Daoy (cell line): ENCODE measurements at places on chromosomes 1 and 21. TPM values are rescaled to one million over a fixed set of nuclear protein-coding genes. Genes with fewer than 3 reads are reported as not detected.

GRCh38 chr1:44060830-44061267, 29.6 kb upstream of the SLC6A9 start:
- no peak for DNase-seq

The CFAP141 gene
- total RNA-seq: not detected in 2 replicates

The ACTA1 gene
- total RNA-seq: not detected in 2 replicates

DNA sequence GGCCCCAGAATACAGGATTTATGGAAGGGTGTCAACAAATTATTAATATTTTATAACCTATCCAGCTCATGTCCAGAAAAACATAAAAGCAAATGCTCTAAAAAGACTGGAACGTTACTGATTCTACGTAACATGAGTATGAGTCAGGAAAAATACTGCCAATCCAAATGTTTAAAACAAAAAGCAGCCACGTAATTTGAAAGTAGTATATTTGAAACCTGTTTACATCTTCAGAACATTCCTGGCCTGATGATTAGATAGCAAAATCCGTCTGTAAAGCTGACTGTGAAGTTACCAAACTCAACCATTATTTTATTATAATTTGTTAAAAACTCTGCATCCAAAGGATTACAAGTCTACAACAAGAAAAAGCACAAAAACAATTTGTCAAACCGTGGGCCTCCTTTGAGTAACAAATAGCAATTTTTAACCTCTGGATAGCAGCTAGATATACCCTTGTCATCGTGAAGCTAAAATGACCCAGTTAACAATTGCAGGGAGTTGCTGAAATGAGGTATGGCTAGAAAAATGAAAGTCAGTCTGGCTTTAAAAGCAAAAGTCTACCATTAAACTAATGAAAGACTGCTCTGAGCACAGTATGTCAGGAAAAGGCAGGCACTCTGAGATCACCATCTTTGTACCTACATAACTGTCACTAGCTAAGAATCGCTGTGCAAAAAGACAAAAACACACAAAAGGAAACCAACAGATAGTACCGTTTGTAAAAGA, 1.2 kb downstream of the UBR4 start:
- no peak for DNase-seq

DNA sequence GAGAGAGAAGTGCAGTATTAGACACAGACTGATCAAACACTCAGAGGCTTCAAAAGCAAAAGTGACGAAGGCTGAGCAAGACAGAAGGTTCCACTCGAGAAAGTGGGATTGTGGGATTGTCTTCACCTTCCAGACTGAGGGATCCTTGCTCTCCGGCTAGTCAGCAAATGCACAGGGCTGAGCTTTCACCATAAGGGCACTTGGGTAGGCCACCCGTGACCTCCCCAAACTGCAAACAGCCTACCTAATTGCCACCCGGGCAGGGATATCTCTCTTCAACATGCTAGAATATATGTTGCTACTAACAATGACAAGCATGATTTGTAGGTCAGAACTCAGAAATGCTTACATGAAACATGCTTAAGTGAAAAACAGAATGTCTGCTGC, 35.3 kb upstream of the RIPK4 start:
- no peak for DNase-seq

The ANXA9 gene
- 0.24 TPM in 1 of 2 replicates, not detected in the other for total RNA-seq

DNA sequence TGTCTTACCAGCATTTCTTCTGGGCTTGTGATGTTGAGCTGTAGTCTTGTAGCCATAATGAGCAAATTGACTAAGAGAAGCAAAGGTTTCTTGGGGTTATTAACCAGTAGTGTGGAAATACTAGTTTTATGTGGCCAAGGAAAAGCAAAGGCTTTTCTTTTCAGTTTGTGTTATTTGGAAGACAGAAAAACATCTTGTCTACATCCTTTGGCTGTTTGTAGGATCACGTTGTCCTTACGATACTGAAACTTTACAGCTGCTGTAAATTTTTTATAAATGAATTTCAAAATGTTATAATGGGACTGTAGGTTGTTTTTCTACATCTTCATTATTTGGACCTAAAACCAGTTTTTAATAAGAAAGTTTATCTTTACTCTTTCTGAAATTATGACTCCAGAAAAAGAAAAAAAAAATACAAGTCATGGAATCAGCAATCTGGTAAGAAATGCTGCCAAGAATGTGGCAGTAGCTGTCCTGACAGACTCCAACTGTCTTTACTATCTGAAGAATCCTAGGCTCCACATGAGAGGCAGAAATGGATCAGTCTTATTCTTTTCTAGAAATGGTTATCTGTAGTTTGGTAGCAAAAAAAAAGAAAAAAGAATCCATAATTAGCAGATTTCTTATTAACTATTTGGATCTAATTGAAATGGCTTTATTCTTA, 41.6 kb upstream of the QSOX1 start:
- no peak for DNase-seq
